Kidney (tissue), 22 donors: ENCODE measurements at places on chromosomes 12 and 14.

GRCh38 chr12:52517005-52517835 is 3.0 kb downstream of the KRT5 start:
- no peak for DNase-seq

GRCh38 chr12:106039242-106039641 is 99.5 kb downstream of the NUAK1 start:
- DNase-seq, result no peak

DNA sequence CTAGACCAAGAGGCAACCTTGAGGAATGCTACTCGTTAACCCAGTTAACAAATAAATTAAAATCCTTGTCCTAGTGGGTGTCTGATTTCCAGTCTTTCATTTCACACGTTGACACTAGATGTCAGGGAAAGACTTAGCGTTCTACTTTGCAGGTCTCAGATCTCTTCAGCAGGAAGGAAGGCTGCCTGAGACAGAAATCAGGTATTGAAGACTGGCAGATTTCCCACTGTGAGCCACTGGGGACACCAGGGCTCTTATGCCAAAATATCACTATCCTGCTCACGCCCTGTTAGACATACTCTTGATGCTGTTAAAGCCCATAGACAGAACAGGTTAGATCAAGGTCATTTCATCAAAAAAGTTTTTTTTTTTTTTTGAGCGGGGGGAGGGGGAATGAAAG is 33.0 kb downstream of the EMP1 start:
- no peak for DNase-seq

- DNase-seq, result no peak
These were observed 204.4 kb downstream of the SLC25A21 start for GRCh38 chr14:36967892-36968555.

DNA sequence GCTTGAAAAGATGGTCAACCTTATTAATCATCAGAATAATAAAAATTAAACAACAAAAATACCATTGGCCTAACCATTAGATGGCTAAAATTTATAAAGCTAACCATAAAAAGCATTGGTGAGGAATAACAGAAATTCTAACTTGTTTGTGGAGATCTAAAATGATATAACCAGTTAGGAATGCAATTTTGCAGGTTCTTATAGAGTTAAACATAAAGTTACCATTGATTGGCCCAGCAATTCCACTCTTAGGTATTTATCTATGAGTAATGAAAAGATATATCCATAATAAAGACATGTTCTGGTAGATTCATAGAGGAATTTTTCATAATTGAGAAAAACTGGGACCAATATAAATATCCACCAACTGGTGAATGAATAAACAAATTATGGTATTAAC is 1098.6 kb downstream of the FSCB start:
- no peak for DNase-seq

GRCh38 chr12:13230500-13230899 is 34.0 kb downstream of the EMP1 start:
- no peak for DNase-seq

DNA sequence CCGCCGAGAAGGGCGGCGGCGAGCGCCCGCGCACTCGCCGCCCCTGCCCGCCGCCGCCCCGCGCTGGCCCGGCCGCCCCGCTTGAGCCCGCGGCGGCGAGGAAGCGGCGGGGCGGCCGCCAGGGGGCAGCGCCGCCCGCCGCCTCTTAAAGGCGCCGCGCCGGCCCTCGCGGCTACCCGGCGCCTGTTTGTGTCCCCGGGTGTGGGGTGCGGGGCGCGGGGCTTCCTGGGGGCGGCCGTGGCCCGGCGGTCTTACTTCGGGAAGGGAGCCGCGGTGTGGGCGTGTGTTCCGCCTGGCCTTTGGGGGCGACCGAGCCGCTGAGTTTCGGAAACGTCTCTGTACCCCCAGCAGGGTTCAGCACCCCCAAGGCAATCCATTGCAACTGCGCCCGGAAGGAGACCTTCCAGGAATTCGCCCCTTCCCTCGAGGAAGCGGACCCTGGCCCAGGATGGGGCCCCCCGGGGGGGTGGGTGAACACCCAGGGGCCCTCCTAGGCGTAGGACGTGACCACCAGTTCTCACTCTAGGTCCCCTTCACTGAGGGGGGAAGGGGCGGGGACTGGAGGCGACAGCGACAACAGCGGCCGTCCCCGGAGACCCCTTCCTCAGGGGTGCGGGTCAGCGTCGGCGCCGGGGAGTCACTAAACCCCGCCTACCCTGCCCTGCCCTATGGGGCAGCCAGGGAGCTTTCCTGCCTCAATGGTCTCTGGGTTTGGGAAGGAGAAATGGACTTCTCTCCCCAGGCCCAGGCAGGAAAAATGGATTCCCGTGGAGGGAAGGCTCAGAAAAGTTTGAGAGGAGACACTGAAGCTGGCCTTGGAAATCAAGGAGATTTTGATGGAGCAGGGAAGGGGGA is at the start of gene ITPK1:
Gene ITPK1, minus strand, starts transcription at position 105 of the 855 bp plus-strand sequence. CDS start 762 bp downstream, outside the sequence.
- DNase-seq, result peak; percentile 84

DNA sequence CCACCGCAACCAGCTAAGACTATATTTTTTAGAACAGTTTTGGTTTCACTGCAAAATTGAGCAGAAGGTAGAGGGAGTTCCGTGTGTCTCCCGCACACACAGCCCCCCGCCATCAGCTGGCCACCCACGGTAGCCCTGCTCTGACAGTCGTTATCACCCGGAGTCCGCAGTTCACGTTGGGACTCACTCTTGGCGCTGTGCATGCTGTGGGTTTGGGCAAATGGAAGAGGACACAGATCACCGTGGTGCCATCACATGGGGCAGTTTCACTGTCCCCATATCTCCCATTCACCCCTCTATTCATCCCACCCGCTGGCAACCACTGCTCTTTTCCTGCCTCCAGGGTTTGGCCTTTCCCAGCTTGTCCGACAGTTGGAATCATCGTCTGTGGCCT is 31.8 kb upstream of the ULK1 start:
- no peak for DNase-seq

- DNase-seq, result no peak
These were observed 68.5 kb upstream of the LRIG3 start for GRCh38 chr12:58988643-58989344.

GRCh38 chr12:50182461-50182860 is 15.3 kb upstream of the CERS5 start:
- DNase-seq, result no peak

- DNase-seq, result peak; percentile 78
These were observed 131.5 kb downstream of the CHST11 start for GRCh38 chr12:104588047-104588920.

DNA sequence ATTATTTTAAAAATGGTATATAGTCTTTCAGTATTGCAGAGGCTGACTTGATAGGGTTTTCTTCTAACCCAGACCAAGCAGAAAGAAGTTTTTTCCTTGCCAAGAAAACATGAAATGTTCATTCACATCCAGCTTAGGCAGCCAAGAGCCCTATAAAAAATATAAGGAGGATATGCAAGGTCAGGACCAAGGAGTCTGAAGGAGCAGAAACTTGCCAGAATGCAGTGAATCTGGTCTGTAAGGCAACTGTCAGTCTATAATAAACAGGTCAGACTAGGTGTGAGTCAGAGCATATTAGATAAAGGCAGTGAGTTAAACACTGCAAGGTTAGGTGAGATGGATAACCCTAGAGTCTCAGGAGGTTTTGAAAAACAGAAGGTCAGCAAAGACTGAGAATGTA is 645.5 kb downstream of the C12orf50 start:
- no peak for DNase-seq

DNA sequence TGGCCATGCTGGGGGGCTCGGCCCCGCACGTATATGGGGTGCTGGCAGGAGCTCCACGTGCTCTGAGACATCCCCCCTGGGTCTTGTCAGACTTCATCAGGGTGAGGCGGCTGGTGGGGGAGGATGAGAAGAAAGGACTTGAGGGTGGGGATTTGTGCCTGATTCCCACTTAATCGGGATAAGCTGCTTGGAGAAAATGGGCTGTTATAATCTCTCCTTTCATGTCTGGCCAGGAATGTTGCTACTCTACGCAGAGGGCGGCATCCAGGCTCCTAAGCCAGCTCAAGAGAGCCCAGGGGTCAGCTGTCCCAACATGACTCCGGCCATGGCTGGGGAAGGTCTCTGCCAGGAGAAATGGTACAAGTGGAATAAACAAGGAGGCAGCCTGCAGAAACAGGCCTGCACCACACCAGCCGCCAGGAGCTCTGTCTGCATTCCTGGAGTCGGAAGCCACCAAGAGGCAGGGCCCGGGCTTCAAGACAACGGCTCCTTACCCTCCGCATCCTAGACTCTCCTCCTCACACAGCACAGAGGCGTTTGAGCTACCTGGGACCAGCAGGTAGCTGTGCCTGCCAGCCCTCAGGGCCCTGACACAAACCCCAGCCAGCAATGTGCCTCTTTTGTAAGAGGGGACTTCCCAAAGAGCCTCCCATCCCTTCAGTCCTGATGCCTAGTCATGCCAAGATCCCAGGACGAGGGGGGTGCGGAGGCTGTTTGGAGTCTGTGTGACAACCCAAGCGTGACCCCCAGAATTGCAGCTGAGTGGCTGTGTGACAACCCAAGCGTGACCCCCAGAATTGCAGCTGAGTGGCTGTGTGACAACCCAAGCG is 195.8 kb upstream of the DIO3 start:
- DNase-seq, result peak; percentile 24

DNA sequence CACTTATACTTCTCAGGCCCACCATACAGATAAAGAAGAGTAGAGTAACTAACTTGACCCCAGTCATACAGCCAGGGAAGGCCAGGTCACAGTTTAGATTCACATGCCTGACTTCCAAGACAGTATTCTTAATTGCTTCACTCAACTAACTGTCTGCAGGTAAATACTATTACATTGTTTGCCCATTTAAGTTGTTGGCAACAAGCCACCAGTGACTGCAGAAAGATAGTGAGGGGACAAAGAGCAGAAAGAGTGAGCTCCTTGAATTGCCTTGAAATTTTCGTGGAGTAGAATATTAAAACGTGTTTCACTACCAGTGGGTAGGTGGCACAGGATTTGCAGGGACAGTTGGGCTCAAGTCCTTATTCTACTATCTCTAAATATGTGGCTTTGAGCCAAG is 146.3 kb upstream of the RMST start:
- DNase-seq, result no peak
